Activated naive CD4-positive, alpha-beta T cell treated with Interleukin-2 at 50 U/mL for 16 hours (primary cell): ENCODE measurements at places on chromosomes 6 and 20.

DNA sequence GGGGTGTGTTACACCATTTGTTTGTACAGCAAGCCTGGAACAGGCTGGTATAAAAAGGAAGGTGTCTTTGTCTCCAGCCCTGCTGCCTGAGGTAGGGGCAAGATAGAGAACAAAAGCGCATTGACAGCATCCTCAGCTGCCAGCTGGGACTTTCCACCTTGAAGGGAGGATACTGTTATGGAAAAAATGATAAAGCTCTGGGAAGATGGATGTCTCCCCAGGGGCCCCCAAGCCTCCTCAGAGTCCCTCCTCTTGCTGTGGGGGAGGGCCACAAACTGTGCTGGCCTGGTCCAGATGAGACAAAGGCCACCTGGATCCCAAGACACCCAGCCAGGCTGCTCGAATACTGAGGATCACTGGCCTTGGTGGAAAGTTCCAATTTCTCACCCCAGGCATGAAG, 13.0 kb downstream of the REM1 start:
- DNase-seq: no peak

GRCh38 chr6:27168586-27169443, 78.7 kb upstream of the PRSS16 start:
- no peak for DNase-seq

- no peak for DNase-seq
Measured at GRCh38 chr20:53517146-53517545, 76.5 kb downstream of the ZNF217 start.

GRCh38 chr6:1820165-1820564, 210.4 kb downstream of the FOXC1 start:
- no peak for DNase-seq

DNA sequence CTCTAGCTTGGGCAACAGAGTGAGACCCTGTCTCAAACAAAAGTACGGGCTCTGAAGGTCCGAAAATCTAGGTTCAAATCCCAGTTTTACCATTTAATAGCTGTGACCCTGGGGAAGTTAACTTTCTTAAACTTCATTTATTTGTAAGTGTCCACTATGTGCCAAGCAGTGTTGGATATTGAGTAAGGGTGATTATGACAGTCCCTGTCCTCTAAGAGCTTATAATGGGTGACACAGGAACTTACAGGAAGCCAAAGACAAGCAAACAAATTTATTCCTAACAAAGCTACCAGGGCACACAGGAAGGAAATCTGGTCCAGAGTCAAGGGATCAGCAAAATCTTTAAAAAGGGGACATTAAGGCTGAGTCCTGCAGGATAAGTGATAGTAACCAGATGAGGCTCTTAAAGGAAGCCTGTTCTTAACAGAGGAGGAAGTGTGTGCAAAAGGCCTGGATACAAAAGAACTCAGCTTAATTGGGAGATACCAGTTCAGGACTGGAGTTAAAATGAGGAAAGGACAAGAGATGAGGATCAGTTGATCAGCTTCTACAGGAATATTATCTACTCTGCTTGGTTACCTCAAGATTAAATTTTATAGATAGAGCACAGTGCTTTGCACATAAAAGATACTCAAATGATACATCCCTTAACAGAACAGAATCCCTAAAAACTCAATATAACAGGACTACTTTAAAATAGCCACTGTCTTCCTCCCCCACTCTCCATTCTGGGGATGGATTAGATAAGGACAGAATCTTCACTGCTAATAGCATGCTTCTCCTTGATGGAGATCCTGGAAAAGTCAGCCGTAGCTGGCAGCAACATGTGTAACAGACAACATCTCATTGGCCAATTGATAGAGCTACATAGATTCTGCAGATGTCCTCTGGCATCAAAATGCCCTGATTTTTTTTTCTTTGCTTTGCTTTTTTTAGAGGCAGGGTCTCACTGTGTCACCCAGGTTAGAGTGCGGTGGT, 6.1 kb downstream of the SNX3 start:
- DNase-seq: no peak

- no peak for DNase-seq
Measured at GRCh38 chr20:63689046-63690002, 7.1 kb upstream of the TNFRSF6B start.

DNA sequence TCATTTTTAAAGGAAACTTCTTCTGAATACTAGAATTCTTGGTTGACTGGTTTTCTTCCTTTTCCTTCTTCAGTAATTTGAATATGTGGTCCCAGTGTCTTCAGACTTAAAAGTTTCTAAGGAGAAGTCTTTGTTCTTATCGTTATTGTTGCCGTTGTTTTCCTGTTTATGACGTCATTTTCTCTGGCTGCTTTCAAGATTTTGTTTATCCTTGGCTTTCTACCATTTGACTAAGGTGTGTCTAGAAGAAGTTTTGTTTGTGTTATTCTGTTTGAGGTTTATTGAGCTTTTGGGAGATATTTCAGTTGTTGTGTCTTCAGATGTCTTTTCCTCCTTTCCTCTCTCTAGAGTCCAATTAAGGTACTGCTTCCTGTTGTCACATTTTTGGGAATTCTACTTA, 24.5 kb downstream of the CDYL start:
- no peak for DNase-seq

- DNase-seq: no peak
Measured at GRCh38 chr20:62534526-62535221, 58.9 kb upstream of the GATA5 start.

- no peak for DNase-seq
Measured at GRCh38 chr20:49987015-49987867, 4.5 kb downstream of the SNAI1 start.

DNA sequence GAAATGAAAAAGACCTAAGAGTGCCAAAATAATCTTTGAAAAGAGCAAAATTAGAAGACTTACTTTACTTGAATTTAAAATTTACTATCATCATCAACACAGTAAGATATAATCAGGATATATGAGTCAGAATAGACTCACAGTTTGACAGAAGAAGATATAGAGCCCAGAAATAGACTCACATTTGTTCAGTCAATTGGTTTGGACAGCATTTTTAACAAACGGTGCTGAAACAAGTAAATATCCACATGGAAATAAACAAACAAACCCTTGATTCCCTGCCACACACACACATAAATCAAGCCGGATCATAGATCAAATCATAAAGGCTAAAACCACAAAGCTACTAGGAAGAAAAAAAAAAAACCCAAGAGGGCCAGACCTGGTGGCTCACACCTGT, 291.1 kb downstream of the ADGRG6 start:
- DNase-seq: no peak

DNA sequence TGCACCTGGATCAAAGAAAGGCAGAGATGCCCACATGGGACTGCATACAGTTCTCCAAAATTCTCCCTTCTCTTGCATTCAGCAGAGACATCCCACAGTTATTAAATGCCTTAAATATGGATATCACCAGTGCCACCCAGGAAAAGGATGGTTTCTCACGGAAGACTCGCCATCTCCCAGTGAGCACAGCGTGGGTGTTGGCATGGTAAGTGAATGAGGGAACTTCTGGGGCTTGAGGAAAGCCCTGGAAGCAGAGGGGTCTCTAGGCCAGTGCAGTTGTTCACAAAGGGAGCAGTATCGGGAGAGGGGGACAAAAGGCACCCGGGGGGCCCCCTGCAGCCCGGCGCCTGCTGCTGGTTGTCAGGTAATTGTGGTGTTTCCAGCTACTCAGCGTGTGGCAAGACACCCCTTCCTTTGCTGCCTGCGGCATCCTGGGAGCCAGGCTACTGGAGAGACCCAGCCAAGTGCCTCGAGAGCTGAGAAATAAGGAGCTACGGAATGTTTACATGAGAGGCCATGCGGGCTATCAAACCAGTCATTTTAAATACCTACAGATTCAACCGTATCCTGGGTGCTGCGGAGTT, 125.4 kb downstream of the PXDC1 start:
- DNase-seq: no peak

GRCh38 chr6:106849676-106850332, 124.7 kb downstream of the CD24 start:
- DNase-seq: no peak

- no peak for DNase-seq
Measured at GRCh38 chr6:53049415-53049814, 15.8 kb upstream of the FBXO9 start.

DNA sequence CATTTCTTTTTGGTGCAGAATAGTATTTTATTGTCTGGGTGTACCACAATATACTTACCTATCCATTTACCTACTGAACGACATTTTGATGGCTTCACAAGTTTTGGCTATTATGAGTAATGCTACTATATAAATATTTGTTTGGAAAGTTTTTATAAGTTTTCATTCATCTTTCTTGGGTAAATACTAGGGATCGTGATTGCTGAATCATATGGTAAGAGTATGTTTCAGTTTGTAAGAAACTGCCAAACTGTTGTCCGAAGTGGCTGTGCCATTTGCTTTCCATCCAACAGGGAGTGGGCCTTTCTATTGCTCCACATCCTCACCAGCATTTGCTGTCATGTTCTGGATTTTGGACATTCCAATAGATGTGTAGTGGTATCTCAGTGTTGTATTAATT, 104.2 kb downstream of the CDYL start:
- no peak for DNase-seq

- DNase-seq: no peak
Measured at GRCh38 chr6:31621991-31622390, 1.5 kb downstream of the PRRC2A start.

- DNase-seq: no peak
Measured at GRCh38 chr6:146281651-146282362, 252.9 kb downstream of the GRM1 start.

DNA sequence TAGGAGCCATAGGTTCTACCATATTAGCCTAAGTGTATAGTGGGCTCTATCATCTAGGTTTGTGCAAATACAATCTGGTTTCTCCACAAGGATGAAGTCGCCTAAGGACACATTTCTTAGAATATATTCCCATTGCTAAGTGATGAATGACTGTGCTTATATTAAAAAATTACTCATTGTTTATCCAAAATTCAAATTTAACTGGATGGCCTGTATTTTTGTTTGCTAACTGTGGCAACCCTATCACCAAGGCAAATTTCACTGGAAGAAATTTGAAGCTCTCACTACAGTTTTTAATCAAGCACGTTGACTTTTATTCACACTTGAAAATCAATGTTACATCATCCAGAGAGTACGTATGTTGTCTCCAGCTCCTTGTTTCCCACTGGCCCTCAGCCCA, 13.9 kb downstream of the GCM2 start:
- DNase-seq: no peak

DNA sequence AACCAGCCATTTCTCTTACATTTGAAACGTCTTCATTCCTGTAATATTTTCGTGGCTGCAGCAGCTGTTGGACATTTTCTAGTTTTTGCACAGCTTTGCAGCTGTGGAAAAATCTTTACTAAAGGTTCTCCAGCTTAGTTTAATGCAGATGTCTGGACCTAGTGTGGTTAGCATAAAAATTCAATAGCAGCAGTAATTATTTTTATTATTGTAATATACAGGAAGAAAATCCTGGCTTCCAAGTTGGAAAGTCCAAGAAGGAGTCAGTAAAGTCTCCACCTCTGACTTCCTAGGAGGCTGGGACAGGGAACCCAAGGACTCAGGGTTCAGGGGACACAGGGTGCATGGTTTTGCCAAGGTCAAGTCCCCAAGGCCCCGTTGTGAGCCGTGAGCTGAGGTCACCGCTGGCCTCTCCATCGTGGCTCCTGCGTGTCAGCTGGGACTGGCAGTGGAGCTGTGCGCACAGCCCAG, 230.6 kb downstream of the FNDC1 start:
- DNase-seq: no peak

- DNase-seq: peak; percentile 66
Measured at GRCh38 chr6:136967876-136968752, 46.0 kb downstream of the SLC35D3 start.

GRCh38 chr20:17044891-17045290, 181.9 kb upstream of the PCSK2 start:
- no peak for DNase-seq

GRCh38 chr6:158396136-158396535, 83.9 kb downstream of the TULP4 start:
- DNase-seq: no peak

- DNase-seq: no peak
Measured at GRCh38 chr6:118665011-118665410, 13.6 kb upstream of the CEP85L start.

GRCh38 chr6:76451926-76452709, 379.7 kb upstream of the IMPG1 start:
- DNase-seq: no peak

GRCh38 chr6:148761527-148762011, 14.7 kb downstream of the UST start:
- DNase-seq: no peak

DNA sequence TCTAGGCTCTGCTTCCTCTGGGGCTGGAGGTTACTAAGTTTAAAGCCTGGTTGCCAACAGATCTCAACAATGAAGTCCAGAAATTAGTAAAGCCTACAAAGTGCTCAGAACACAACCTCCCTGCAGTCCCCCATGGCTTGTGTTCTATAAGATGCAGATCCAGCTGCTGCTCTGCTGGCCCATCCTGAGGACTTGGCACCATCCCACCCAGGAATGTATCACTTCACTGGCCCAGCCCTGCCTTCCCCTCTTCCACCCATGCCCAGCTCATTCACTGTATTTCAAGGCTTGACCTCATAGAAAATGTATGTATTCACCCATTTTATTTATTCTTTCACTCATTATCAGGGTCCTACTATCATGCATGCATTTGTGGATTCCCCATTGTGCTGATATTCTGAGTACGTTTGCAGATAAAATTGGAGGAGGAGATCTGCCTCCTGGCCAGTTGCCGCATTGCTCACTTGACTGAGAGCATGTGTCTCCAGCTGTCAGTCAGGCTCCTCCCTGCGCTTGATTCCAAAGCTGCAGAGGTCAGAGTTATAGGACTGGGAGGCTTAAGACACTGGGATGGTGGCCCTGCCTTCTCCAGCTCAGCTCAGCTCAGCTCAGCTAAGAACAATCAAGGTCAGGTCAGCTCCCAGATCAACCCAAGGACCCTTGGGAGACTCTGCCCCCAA, 104.8 kb downstream of the MAFB start:
- DNase-seq: no peak

DNA sequence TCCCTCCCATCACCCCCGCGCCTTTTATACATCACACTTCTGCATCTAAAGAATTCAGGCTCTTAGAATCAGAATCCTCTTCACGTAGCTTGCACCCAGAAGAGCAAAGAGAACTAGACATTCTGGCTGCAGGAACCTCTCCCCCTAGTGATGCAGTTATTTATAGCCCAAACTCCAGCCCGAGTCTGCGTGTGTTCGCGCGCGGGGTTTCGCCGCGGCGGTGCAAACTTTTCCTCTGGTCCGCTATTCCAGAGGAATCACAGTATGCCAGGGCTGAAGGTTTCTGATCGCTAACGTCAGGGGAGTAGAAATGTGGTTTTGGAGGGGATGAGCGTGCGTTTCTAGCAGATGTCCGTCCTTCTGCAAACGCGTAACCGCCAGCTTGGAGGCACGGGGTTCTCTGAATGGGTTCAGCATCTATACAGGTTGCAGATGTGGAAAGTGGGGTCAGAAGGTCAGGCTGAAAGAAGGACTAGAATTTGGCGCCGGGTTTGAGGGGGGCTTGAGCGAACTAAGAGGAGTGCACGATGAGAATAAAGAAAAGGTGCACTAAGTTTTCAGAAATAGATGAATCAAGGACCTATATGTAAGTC, 1.8 kb downstream of the EPHA7 start:
- DNase-seq: no peak

- no peak for DNase-seq
Measured at GRCh38 chr20:60255866-60256265, 297.6 kb downstream of the CDH26 start.
